ENCODE measurements at places on chromosomes 1 and 21.

DNA sequence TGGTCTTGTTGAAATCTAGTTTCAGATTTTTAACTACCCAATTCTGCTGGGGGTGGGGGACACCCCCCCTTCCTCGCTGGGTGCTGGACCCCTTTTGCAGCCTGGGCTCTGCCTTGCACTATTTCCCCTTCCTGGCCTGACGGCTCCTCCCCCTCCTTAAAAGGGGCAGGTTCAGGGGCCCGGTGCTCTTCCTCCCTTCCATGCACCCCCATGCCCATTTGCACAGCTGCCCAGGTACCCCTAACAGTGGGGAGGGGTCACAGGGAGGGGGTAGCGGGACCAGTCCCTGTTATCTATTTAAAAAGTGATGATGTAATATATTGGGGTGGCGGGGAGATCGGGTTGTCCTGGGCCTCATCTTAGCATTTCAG is 15.3 kb downstream of the ZBTB7B start:
- no peak for DNase-seq

- DNase-seq = no peak
These were observed 20.9 kb upstream of the AGL start for GRCh38 chr1:99829269-99829668.

DNA sequence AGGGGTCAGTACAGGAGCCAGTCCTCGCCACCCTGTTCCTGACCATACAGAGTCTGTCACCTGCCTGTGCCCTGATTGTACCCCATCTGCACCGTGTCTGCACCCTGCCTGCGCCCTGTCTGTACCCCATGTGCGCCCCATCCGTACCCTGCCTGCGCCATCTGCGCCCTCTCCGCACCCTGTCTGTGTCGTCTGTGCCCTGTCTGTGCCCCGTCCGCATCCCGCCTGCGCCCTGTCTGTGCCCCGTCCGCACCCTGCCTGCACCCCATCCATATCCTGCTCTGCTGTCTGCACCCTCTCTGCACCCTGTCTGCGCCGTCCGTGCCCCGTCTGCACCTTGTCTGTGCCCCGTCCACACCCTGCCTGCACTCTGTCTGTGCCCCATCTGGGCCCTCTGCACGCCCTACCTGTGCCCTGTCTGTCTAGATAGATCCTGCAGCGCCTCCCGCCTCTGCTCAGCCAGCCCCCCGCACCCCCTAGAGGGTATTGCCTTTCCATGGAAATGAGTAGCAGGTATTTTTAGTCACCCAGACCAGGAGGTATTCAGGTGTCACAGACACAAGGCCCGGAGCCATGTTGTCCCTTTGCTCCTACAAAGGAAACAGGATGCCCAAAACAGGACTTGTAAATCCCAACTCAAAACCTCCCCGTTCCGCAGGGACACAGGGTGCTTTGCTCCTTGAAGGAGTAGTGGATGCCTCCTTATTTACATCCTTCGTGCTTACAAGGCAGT is 7.7 kb upstream of the NPHP4 start:
- DNase-seq = no peak

- no peak for DNase-seq
These were observed 64.3 kb downstream of the TAS1R2 start for GRCh38 chr1:18795002-18795689.

- no peak for DNase-seq
These were observed 15.2 kb downstream of the PTPRF start for GRCh38 chr1:43545695-43546387.

DNA sequence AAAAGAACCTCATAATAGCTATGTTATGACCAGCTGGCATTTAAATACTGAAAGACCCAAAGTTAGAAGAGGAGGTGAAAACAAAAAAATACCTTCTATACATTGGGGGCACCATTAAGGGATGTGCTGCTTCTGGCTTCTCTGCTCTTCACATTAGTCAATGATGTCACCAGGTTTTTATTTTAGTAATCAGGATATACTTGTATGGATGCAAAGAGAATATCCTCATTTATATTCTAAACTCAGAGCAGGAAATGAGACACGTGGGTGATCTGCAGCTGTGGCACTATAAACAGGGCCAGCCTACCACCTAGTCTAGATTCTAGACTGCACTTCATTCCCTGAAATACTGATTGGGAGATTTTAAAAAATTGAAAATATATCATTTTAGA is 51.2 kb downstream of the WLS start:
- DNase-seq = no peak

- no peak for DNase-seq
These were observed at the start of gene KLF18 for GRCh38 chr1:44141531-44141930. TSS of gene KLF18 (minus strand) at chr1:44141631. CDS start at chr1:44141631, 0 bp downstream.

GRCh38 chr1:93442008-93442666 is 5.8 kb upstream of the FNBP1L start:
- DNase-seq = no peak

DNA sequence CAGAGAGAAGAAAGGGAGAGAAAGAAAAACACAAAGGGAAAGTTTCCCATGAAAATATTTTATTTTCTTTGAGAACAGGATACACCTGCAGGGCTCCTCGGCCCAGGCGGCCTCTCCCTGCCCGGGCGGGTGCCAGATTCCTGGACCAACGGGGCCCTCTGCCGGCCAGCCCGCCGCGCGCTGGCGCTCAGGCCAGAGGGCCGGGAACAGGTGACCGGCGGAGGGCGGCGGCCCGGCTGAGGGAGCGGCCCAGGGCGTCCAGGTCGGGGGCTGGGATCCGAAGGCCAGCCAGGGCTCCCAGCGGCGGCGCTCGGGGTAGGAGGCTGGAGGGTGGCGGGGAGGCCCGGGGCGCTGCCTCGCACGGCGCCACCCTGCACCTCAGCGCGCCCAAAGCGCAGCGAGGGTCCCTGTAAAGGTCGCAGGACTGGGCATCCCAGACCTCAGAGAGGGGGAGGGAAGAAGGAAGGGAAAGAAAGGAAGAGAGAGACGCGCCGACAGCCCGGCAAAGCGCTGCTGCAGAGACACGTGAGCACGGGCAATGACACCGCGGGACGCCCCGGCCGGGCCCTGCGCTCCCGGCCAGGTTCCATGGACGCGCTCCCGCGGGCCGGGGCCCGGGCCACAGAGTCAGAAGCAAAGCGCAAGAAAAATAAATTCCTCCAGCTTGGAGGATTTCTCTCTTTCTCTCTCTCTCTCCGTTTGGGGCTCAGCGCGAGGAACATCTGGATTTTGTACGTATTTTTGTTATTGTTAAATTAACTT is 927 bp downstream of the WNT9A start:
- DNase-seq = peak; percentile 41
